ENCODE measurements at places on chromosomes 3 and 15.

DNA sequence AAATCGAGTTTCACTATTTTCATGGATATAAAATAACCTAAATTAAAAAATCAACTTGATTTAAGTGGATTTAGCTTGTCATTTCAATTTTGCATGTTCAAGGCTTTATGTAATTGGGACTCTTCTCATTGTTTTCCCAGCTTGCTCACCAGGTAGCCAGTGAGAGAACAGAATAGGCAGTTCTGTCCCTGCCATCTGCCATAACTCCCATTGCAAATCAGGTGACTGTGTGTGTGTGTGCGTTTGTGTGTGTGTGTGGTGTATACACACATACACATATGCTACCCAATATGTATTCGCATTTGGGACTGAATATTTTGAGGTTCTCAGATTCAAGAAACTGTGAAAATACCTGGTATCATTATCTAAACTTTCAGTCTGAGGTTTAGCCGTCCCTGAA is 1069.8 kb downstream of the IGSF11 start:
- ATAC-seq, result no peak

DNA sequence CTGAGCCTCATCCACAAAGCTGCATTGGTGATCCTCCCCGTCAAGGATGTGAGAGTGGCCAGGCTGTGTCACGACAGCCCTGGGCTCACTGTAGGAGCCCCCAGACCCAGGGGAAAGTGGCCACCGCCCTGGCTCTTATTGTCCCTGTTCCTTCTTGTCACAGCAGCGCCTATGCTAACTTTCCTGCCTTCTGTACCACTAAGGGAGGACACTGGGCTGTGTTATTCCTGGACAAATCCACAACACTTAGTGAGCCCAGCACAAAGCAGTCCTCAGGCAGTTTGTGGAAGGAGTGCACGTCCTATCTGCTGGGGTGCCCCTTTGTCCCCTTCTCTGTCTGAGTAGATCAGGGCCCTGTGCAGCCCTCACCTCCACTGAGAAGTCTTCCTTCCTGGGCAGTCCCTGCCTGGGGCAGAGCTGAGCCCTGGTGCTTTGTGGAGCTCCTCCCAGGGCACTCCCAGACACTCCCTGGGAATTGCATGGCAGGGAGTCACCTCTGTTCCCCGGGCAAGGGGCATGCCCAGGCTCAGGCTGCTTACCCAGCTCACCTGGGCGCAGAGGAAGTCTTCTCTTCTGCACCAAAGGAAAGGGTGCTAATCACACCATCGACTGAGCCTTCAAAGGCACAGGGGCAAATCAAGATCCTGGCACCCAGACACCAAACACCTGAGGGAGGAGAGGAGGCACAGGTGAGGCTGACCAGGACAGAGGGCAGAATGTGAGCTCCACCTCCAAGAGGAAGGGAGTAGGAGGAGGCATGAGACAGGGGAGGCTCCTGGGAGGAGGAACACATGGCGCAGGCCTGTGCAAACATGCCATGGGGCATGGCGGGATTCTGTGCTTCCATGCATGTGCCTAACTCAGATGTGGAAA is 138.7 kb downstream of the KLF13 start:
- no peak for ATAC-seq

- no peak for ATAC-seq
Observed at GRCh38 chr15:39944726-39945125, 10.8 kb downstream of the EIF2AK4 start.

DNA sequence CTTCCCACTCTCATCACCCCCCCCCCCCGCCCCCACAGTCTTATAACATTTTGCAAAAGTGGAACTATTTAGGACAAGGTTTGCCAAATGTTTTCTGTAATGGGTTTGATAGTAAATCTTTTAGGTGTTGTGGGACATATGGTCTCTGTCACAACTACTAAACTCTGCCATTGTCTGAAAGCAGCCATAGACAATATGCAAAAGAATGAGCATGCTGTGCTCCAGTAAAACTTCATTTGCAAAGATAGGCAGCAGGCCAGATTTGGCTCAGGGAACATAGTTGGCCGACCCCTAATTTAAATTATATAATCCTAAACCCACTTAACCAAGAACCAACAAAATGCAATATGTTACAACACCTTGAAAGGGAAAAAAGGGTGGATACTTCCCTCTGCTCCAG is 46.4 kb downstream of the TIPARP start:
- ATAC-seq, result no peak

DNA sequence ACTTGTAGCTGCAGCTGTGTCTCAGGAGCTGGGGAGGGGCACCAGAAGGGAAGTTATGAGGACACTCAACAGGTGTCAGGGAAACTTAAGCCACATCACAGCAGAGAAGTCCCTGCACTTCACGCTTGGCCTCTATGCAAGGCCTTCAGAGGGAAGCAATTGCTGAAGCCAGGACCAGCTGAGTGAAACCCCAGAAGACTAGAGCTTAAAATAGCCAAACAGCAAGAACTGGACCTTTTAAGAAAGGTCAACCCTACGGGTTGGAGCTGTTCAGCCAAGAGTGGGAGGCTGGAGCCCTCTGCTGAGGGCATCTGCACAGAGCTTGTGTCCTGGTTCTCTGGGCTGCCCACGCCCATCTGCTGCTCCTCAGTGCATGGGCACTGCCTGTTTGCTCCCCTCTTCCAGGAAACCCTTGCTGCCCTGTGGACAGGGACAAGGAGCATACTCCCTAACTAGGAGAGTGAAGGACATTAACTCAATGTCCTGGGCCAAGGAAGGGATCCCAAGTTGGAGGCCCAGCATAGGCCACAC is 3.9 kb upstream of the GRAMD2A start:
- no peak for ATAC-seq

DNA sequence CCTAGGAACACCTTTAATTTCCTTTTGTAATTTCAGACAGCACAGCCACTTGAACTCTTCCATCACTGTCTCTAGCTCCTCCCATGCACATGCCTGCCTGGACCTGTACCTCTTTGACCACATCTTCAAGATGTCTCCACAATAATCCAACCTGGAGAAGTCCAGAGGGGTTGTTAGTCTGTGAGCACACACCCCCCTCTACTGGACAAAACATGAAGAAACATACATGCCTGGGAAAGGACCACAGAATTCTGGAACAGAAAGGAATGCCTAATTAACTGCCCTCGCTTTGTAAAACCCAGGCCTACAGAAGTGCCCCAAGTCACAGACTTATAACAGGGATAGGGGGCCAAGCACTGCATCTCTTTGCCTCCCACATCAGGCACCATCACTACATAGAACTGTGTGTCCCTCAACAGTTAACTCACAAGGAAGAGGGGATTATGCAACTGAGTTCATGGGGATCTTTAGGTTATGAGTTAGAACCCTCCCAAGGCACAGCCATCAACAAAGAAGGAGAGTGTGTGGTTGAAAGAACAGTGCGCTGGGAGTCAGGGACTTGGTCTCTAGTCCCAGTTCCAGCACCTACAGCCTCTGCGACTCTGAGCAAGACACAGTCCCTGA is 61.7 kb downstream of the FMN1 start:
- peak; percentile 69 for ATAC-seq

DNA sequence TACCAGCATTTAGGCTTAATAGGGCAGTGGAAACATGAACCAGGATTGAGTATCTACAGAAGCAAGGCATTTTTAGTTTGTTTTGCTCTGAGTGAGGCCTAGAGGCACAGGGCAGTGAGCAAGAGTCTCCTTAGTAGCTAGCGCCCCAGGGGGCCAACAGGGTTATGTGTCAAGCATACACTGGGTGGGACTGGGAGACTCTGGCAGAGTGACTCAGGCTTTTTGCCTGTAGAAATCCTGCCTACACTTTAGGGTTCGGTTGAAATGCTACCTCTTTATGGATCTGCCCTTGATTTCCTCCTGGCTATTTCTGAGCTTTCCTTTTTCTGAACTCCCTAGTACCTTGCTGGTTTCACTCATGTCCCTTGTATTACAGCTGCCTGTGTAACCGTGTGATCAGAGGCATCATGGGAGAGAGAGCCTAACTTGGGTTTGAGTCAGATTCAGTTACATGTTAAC is 72.2 kb downstream of the TOP2B start:
- ATAC-seq, result peak; percentile 84

GRCh38 chr3:107661447-107662123 is 138.8 kb downstream of the BBX start:
- ATAC-seq, result no peak

- no peak for ATAC-seq
Observed at GRCh38 chr3:16587047-16587680, 18.1 kb downstream of the DAZL start.

- ATAC-seq, result peak; percentile 59
Observed at GRCh38 chr15:65032801-65033537, 3.5 kb upstream of the MTFMT start.

GRCh38 chr15:82805994-82806406 is at the start of gene FSD2:
TSS of gene FSD2 (minus strand) at chr15:82806069. CDS start at chr15:82787390, 18,679 bp downstream.
- no peak for ATAC-seq

GRCh38 chr3:77795013-77795412 is 755.1 kb downstream of the ROBO2 start:
- no peak for ATAC-seq

DNA sequence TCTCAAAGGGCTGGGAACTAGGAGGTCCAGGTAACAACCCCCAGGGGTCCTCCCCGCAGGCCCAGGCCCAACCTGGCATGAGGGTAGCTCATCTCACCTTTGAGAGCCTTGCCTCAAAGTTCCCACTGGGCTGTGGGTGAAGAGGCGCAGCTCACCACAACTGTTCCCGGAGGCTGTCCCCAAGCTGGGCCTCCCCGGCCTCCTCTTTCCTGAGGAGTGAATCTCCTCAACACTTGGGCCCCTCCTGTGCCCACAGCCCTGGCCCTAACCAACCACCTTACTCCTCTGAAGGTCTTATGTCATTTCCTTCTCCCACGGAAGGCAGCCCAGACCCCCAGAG is 27.5 kb upstream of the CORO2B start:
- ATAC-seq, result no peak

DNA sequence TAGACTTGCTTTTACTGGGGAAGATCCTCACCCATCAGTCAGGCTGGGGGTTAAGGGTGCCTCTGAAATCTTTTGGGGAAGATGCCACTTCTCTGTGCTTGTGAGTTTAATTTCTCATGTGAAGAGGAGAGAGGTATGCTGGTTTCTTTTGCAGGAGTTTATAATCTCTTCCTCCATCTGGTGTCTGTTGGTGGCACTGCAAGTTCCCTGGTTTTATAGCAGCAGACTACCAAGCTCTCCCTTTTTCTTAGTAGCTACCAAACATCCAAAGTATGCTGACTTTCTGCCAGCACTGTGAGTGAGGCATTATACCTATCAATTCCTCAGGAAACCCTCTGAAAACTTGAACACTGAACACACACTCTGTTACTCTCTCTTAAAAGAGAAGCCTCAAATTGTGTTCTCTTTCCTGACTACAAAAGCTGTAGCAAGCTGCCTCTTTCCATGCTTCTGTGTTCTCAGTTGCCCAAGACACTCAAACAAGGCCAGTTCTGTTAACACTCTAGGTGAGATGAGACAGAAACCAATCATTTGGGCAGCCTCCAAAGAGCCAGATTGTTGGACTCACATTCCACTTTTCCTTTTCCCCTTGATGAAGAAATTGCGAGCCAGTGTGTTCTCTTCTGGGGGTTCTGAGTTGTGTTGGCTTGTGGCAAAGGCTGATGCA is 299.5 kb downstream of the GAP43 start:
- ATAC-seq, result peak; percentile 84

- no peak for ATAC-seq
Observed at GRCh38 chr3:116897382-116897781, 187.8 kb downstream of the TUSC7 start.

GRCh38 chr3:13866041-13866965 is 13.6 kb downstream of the WNT7A start:
- no peak for ATAC-seq

GRCh38 chr3:107384428-107384827 is 7.2 kb downstream of the CCDC54 start:
- ATAC-seq, result no peak

DNA sequence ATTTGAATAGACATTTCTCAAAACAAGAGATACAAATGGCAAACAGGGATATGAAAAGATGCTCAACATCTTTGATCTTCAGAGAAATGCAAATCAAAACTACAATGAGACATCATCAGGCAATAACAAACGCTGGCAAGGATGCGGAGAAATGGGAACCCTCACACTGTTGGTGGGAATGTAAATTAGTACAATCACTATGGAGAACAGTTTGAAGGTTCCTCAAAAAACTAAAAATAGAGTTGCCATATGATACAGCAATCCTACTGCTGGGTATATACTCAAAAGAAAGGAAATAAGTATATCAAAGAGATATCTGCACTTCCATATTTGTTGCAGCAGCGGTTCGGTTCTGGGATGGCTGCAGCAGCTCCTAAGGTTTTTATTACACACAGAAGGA is 16.8 kb upstream of the LARS2 start:
- no peak for ATAC-seq

- ATAC-seq, result peak; percentile 40
Observed at GRCh38 chr15:30043211-30043655, 39.5 kb upstream of the GOLGA8J start.

DNA sequence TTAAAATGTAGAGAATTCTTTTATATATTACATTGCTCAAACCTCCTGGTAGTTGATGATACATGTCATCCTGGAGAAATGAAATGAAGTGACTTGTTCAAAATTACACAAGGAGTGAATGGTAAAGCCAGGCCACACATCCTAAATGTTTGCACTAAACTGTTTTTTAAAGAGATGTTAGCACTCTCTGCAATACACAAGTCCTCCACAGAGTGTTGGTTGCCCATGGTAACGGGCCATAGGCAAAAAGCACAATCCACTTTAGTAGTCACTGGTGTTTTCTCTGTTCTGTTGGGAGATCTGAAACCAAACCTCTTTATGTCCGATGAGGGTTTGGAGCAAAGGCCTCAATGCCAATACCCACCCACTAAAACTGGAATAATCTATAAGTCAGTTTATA is 907.4 kb downstream of the NTRK3 start:
- no peak for ATAC-seq

GRCh38 chr3:13142552-13143380 is 69.5 kb upstream of the IQSEC1 start:
- ATAC-seq, result no peak

DNA sequence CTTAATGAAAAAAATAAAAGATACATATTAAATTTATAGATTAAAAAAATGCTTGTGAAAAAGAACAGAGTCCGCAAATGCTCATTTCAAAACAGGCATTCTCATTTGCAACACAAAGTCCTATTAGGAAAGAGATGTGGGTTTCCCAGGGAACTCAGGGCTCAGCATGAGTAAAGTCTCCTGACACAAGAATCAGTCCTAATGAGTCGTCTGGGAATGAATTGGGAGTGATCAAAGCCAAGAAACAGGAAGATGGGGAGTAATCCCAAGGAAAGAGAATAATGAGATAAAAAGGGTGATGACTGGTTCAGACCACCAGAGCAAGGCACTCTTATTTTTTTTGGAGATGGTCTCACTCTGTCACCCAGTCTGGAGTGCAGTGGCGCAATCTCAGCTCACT is 443.7 kb downstream of the NR2F2 start:
- no peak for ATAC-seq

DNA sequence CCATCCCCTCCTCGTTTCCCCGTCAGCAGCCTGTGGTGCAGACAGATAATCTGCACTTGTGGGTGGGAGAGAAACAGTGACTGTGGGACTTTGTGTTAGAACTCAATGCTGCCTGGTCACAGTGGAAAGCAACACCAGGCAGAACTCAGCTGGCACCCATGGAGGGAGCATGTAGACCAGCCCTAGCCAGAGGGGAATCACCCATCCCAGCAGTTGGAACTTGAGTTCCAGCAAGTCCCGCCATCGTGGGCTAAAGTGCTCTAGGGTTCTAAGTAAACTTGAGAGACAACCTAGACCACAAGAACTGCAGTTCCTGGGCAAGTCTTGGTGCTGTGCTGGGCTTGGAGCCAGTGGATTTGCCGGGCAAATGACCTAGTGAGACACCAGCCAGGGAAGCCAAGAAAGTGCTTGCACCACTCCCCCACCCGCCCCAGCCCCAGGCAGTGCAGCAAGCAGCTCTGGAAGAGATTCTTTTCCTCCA is 24.4 kb downstream of the ISG20 start:
- ATAC-seq, result no peak
